ENCODE measurements at places on chromosomes 3 and 15.

GRCh38 chr15:100187677-100188076, 154.1 kb downstream of the ADAMTS17 start:
- no peak for DNase-seq

GRCh38 chr3:94360987-94361386, 298.1 kb downstream of the NSUN3 start:
- no peak for DNase-seq

GRCh38 chr3:118525077-118525476, 509.6 kb downstream of the IGSF11 start:
- no peak for DNase-seq

GRCh38 chr3:127204841-127205582, 12.1 kb downstream of the PRR23E start:
- DNase-seq = no peak

DNA sequence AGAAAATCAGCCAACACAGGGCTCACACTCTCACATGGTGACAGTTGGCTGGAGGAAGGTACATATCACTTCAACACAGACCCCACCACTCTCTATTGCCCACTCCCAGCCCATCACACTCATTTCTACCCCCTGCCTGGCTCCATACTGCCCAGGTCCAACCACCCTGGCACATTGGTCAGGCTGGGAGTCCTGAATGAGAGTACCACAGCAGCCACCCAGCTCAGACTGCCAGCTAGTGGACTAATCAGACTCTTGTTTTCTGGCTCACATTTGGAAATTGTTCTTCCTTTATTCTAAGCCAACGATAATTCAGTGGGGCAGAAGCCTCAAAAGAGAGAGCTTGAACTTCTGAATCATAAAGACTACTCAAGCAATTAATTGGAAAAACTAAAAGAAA, 20.0 kb downstream of the MRPL46 start:
- DNase-seq = no peak

DNA sequence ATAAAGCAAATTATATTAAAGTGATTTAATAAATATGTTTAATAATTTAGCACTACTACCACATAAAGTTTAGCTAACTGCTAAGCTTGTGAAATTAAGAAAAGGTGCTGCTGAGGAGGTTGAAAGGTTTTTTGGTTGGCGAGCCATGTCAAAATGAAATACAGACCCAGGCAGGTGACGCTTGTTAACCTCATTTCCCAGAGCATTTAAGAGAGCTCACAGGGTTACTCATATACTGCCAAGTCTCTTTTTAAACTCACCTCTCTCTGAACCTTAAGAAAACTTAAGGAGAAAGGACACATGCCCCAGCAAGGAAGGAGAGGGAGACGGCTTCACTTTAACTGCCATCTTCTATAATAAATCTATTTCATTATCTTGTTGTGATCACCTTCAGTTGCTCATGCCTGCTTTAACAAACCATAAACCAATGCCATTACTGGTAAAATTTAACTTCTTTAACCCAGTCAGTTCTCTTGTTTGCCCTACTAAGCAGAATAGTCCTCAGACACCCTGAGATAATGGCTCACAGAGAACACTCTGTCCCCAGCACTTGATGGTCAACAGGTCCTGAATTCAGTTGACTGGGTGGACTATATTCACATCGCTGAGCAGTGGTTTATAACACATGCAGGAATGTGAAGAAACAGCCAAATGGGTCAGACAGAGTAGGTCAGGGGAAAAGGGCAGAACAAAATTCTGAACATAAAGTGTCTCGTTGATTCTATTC, 540.1 kb downstream of the UNC13C start:
- no peak for DNase-seq

DNA sequence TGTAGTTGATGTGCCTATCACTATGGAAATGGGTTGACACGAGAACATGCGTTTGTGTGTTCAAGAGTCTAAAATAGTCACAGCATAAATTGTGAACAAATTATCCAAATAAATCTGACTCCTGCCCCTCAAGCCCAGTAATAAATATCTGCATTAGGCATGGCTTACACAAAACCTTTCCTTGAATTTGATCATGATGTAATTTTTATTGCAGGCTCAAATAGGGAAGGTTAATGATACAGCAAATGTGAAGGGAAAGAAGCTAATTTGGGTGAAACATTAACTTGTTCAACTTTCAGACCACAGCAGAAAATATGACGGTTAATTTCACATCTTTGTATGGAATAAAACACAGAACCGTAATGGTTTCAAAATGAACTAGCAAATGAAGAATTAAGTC, 74.6 kb downstream of the WNT5A start:
- DNase-seq = no peak

- DNase-seq = peak; percentile 91
Measured at GRCh38 chr15:88908697-88909621, 4.2 kb downstream of the MFGE8 start.

DNA sequence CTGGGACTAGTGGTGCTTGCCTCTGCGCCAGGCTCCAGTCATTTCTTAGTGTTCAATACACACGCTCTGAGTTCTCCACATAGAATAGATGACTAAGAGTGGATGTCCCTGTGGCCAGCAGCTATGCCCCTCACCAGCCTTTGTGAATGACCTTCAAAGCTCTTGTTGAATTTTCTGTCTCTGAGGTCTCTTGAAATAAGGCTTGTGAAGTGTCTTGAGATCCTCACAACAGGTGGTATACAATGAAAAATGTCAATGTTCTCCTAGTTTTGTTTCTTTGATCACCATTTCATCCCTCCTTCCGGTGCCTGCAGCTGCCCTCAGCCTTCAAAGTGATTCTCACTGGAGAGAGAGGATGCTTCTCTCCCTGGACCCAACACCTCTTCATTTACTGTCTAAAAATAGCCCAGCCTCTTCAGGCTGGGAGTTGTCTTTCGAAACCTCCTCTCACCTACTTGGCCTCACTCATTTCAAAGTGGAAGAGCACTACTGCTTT, 5.4 kb downstream of the MAPKBP1 start:
- DNase-seq = no peak

DNA sequence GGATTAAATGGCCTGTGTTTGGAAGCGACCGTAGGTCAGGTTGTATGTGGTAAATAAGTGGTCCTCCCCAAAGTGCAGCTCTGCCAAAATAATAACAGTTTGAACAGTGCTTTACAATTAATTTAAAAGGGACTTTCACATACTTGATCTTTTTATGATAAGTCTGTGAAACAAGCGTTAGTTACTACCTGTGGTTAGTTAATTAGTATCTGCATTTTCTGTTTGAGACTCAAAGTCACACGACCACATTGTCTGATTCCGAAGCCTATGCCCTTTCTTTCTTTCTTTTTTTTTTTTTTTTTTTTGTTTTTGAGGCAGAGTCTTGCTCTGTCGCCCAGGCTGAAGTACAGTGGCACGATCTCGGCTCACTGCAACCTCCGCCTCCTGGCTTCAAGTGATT, 45.1 kb downstream of the ATG7 start:
- DNase-seq = no peak

- no peak for DNase-seq
Measured at GRCh38 chr15:90203922-90204321, 2.8 kb downstream of the SEMA4B start.

DNA sequence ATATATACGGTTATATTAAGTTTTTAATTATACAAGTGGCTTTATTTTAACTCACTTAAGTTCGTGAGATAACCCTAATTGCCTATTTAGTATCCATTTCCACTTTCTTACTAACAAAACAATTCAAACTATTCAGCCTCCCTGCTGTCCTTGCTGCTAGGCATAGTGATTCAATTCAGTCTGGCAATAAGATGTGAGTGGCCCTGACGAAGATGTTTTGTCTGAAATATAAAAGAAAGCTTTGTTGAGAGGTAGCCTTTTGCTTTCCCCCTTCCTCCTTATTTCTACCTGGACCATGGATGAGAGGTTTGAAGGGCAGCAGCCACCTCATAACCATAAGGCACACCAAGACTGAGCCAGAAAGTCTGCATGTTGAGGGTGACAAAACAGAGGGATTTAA, 89.3 kb upstream of the TRIM42 start:
- DNase-seq = no peak

DNA sequence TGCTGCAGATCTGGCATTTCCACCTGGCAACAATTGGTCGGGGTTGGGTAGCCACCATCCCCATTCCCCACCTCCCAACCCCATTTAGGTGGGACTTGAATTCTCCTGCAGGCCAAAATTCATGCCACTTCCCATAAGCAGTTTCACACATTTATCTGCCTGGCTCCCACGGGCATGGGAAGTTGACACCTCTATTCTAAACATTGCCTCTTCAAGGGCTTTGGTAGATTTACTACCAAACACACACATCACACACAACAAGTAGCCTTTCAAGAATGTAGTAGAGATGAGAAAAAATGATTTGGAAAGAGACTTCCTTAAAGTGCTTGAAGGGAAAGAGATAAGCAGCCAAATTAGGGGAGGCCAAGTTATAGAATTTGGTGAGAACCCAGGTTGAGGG, 30.9 kb downstream of the ZBTB38 start:
- peak; percentile 82 for DNase-seq
